Activated CD4-positive, alpha-beta memory T cell treated with anti-CD3 and anti-CD28 coated beads for 36 hours (primary cell): ENCODE measurements at places on chromosomes 16 and 17. TPM values are rescaled to one million over a fixed set of nuclear protein-coding genes. Genes with fewer than 3 reads are reported as not detected.

MYH1 gene
- not detected for total RNA-seq

FN3KRP gene
- 36.7 TPM for total RNA-seq

GRCh38 chr16:68948230-68948910 is 105.0 kb downstream of the TANGO6 start:
- H3K4me1 ChIP-seq = no peaks in the 10 kb centered on the region
- peaks cover 22% of the 10 kb centered on the region for H3K36me3 ChIP-seq
- H3K27ac ChIP-seq = no peak overlapping the region

DNA sequence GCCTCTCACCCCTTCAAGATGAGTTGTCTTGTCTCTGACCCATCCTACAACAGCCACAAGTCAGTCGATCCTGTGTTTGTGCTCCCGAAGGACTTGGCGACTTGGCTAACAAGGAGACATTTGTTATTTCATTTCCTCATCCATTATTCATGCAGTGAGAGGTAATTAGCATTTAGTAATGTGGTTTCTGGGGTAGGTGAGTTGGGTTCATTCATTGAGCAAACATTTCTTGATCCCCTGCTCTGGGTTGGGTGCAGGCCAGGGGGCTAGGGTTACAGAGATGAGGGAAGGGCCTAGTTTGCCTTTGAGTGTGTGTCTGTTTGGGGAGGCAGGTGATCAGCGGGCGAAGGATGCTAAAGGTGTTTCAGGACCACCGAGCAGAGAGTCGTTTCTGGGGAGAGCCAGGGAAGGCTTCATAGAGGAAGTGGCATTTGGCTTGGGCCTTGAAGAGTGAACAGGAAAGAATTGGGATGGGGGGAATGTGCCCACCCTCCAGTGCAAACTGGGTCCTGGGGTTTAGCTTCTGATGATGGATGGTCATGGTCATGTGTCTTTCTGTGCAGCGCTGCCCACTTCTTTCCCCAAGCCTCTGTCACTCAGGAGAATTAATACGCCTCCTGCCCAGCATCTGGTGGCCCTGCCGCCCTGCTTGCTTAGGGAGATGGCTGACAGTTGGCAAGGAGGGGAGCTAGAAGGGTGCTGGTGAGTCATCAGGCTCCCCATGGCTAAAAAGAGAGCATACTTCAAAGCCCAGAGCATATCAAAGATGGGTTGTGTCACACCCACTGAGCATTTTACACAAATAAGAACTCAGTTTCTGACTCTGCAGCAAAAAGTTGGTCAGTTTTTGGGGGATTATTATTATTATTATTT is 38.5 kb downstream of the MSI2 start:
- H3K27ac ChIP-seq = no peak overlapping the region
- H3K4me3 ChIP-seq = no peak overlapping the region
- peak; percentile 47 for DNase-seq
- H3K36me3 ChIP-seq = peaks cover 32% of the 10 kb centered on the region

DNA sequence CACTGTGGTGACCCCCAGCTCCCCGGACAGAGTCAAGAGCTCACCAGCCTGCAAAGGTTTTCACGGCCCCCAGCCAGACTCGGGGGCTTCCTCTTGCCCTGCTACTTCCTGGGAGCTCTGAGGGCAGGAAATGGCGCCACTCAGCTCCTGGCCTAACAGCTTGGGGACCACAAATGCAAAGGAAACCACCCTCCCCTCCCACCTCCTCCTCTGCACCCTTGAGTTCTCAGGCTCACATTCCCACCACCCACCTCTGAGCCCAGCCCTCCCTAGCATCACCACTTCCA is 375 bp upstream of the SPN start:
- H3K4me3 ChIP-seq = peak overlapping the region; percentile 97
- H3K36me3 ChIP-seq = peaks cover 35% of the 10 kb centered on the region
- no peaks in the 10 kb centered on the region for H3K27me3 ChIP-seq
- DNase-seq = peak; percentile 72
- H3K4me1 ChIP-seq = peaks cover 54% of the 10 kb centered on the region

DNA sequence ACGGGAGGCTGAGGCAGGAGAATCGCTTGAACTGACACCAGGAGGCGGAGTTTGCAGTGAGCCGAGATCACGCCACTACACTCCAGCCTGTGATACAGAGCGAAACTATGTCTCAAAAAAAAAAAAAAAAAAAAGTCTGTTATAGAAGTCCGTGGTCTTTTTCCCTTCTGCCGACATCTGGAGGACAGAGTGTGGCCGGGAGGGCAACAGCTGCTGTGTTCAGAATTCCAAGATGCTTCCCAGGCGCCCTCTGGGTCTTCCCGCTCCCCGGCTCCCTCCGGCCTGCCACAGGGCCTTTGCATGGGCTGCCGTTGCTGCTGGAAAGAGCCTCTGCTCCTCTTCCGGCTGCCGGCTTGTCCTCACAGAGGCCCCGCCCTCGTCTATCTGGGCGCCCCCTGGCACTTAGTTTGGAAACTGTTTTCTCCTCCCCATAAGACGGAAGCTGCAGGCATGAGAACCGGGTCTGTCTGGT is 2.4 kb upstream of the CACNA1H start:
- DNase-seq = peak; percentile 56
- peaks cover 6% of the 10 kb centered on the region for H3K27me3 ChIP-seq
- peak overlapping the region; percentile 16 for H3K4me3 ChIP-seq
- H3K27ac ChIP-seq = peak overlapping the region; percentile 30
- H3K36me3 ChIP-seq = no peaks in the 10 kb centered on the region

DNA sequence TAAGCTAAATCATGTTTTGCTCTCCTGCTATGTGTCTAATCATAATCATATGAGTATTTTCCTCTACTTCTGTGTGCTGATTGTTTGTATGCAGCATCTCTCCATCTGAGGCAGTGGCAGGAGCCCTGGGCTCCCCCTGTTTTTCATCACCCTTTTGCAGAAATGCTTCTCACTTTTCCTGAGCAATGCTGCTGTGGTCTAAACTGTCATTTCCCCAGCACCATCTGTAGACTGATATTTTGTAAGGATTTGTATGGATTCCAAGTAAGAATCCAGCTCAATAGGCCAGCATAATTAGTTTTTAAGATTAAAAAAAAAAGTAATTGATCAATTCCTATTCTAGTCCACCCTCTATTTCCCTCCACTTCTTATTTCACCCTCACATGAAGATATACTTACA is 257.0 kb upstream of the CPHXL start:
- DNase-seq = no peak
- no peak overlapping the region for H3K4me3 ChIP-seq
- no peaks in the 10 kb centered on the region for H3K36me3 ChIP-seq
- no peak overlapping the region for H3K27ac ChIP-seq
- no peaks in the 10 kb centered on the region for H3K4me1 ChIP-seq

DNA sequence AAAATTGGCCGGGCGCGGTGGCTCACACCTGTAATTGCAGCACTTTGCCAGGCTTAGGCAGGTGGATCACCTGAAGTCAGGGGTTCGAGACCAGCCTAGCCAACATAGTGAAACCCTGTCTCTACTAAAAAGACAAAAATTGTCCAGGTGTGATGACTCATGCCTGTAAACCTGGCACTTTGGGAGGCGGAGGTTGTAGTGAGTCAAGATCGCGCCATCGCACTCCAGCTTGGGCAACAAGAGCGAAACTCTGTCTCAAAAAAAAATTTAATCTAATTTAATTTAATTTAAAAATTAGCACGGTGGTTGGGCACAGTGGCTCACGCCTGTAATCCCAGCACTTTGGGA is 1.6 kb upstream of the HBQ1 start:
- H3K36me3 ChIP-seq = no peaks in the 10 kb centered on the region
- H3K4me3 ChIP-seq = no peak overlapping the region
- H3K4me1 ChIP-seq = peaks cover 4% of the 10 kb centered on the region
- H3K27ac ChIP-seq = no peak overlapping the region
- peaks cover 39% of the 10 kb centered on the region for H3K27me3 ChIP-seq

CCL15 gene
- total RNA-seq = not detected

AGRP gene
- total RNA-seq = not detected

DNASE1L2 gene
- 0.67 TPM for total RNA-seq

IRX3 gene
- 0.27 TPM for total RNA-seq

GRCh38 chr16:19936441-19936840 is 51.8 kb upstream of the GPRC5B start:
- H3K4me3 ChIP-seq = no peak overlapping the region
- H3K27ac ChIP-seq = no peak overlapping the region
- H3K36me3 ChIP-seq = no peaks in the 10 kb centered on the region
- DNase-seq = no peak
- peaks cover 7% of the 10 kb centered on the region for H3K27me3 ChIP-seq

DNA sequence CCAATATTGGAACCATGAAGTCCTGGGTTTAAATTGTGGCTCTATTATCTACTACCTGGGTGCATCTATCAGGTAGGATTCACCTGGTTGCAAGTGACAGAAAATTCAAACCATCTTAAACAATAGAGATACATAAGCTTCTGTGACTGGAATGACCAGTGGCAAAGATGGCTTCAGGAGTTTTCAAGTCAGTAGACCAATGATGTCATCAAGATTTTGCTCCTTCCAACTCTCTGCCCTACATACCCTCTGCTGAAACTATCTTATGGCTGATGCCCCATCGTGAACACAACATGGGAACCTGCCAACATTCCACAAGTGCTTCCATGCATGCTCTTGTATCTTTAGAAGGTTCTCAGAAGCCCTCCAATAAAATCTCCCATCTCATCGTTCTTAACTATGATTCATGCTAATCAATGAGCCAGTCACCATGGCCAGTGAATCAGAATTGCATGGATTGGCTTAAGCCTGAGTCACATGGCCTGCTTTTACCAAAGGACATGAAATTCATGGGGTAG is 180.9 kb downstream of the GRIN2A start:
- DNase-seq = no peak
- no peak overlapping the region for H3K27ac ChIP-seq
- no peaks in the 10 kb centered on the region for H3K4me1 ChIP-seq
- H3K4me3 ChIP-seq = no peak overlapping the region
- H3K27me3 ChIP-seq = no peaks in the 10 kb centered on the region

TEKT5 gene
- total RNA-seq = not detected

CALB2 gene
- total RNA-seq = not detected

KRTAP4-4 gene
- not detected for total RNA-seq

GRCh38 chr16:77277141-77277540 is 77.9 kb downstream of the SYCE1L start:
- H3K4me1 ChIP-seq = no peaks in the 10 kb centered on the region
- H3K4me3 ChIP-seq = no peak overlapping the region
- no peak for DNase-seq
- peaks cover 13% of the 10 kb centered on the region for H3K27me3 ChIP-seq

DNA sequence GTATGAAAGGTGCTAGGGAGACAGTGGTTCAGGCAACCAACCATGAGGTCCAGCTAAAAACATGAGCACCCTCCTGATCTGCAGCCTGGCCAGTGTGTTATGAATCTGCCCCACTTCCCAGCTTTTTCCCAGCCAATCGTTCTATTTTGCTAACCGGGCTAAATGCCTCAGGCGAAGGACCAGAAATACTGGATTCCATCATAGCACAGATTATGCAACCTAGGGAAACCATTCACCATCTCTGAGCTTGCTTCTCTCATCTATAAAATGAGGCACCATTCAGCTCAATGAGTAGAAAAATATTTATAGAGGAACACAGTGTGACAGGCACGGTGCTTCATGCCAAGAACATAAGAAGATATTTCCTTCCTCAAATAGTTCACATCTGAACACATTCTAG is 45.2 kb upstream of the NUDT7 start:
- no peaks in the 10 kb centered on the region for H3K4me1 ChIP-seq
- H3K27ac ChIP-seq = no peak overlapping the region
- H3K4me3 ChIP-seq = no peak overlapping the region
- no peaks in the 10 kb centered on the region for H3K36me3 ChIP-seq
- DNase-seq = no peak

DNA sequence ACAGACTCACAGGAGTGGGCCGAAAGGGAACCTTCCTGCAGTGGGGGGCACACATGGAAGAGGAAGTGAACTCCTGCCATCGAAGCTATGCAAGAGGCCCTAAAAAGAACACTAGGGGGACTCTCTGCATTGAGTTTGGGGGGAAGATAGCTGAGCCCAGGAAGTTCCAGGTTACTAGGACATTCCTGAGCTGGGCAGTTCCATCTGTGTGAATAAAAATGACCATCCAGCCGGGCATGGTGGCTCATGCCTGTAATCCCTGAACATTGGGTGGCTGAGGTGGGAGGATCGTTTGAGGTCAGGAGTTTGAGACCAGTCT is 211.8 kb downstream of the ZNF423 start:
- peaks cover 3% of the 10 kb centered on the region for H3K36me3 ChIP-seq
- peaks cover 3% of the 10 kb centered on the region for H3K27me3 ChIP-seq
- no peak overlapping the region for H3K4me3 ChIP-seq
- DNase-seq = no peak
- no peak overlapping the region for H3K27ac ChIP-seq

DNA sequence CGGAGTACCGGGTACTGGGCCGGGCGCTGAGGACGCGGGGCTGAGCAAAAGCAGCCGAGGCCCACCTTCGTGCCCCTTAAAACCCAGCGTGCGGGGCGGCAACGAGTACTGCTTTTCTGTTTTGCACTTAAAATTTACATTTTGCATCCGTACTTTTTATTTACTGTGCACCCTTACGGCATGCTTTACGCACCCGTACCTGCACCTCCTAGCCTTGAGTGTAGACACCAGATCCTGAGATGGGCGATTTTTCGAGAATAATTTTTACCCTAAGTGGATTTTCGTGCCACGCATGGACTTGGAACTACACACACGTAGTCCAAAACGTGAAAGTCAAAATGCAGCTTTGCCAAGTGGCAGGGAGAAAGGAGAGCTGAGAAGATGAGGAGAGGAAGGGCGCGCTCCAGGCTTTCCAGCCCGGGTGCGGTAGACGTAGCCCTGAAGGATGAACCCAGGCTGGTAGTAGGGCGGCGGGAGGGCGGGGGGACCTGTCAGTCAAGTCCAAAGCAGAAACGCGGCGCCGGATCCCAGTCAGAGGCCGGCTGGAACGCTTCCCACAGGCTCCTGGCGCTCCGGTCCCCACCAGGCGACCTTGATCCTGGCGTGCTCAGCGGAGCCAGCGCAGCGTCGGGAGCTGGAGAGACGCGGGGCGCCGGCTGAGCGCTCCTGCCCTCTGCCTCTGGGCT is 1.2 kb upstream of the CBLN1 start:
- H3K36me3 ChIP-seq = peaks cover 1% of the 10 kb centered on the region

DNA sequence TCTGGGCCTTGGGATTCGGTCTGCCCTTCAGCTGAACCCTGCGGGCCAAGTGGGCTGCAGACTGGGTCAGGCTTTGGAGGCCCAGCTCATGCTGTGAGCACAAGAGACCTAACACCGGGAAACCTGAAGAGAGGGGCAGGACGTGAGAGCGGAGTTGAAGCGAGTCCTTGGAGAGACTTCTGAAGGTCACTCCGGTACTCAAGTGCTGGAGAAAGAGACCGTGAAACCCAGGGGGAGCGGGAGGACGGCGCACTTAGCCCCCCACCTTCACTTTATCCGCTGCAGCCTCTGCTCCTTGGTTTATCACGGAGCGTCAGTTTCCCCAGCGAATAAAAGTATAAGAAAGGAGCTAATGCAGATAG is 361 bp downstream of the UQCRC2 start:
- H3K27ac ChIP-seq = peak overlapping the region; percentile 99
- H3K4me1 ChIP-seq = peaks cover 54% of the 10 kb centered on the region
- peaks cover 17% of the 10 kb centered on the region for H3K36me3 ChIP-seq
- DNase-seq = no peak

ASGR1 gene
- 1.2 TPM for total RNA-seq

- no peak overlapping the region for H3K4me3 ChIP-seq
- no peak for DNase-seq
- H3K4me1 ChIP-seq = no peaks in the 10 kb centered on the region
- no peaks in the 10 kb centered on the region for H3K36me3 ChIP-seq
- no peaks in the 10 kb centered on the region for H3K27me3 ChIP-seq
Measured at GRCh38 chr16:85199069-85199725, 86.9 kb upstream of the CIBAR2 start.
